ENCODE measurements at places on chromosomes 2 and 18. TPM values are rescaled to one million over a fixed set of nuclear protein-coding genes. Genes with fewer than 3 reads are reported as not detected.
A peak's percentile ranks its signal among the peaks of the same experiment; 100 is the strongest.

- H3K4me1 ChIP-seq = no peaks in the 10 kb centered on the region
- H3K36me3 ChIP-seq = no peaks in the 10 kb centered on the region
- no peaks in the 10 kb centered on the region for H3K27me3 ChIP-seq
- H3K4me3 ChIP-seq = no peak overlapping the region
These were observed 35.6 kb downstream of the PPP3R1 start for GRCh38 chr2:68216454-68217310.

GRCh38 chr18:46322941-46323340 is 218.8 kb downstream of the HAUS1 start:
- H3K27me3 ChIP-seq = no peaks in the 10 kb centered on the region
- no peak overlapping the region for H3K4me3 ChIP-seq
- peak overlapping the region; percentile 33 for H3K27ac ChIP-seq
- H3K36me3 ChIP-seq = no peaks in the 10 kb centered on the region

- H3K36me3 ChIP-seq = no peaks in the 10 kb centered on the region
- H3K4me3 ChIP-seq = no peak overlapping the region
- DNase-seq = peak; percentile 21
These were observed 32.1 kb upstream of the DYNAP start for GRCh38 chr18:54558609-54559585.

DNA sequence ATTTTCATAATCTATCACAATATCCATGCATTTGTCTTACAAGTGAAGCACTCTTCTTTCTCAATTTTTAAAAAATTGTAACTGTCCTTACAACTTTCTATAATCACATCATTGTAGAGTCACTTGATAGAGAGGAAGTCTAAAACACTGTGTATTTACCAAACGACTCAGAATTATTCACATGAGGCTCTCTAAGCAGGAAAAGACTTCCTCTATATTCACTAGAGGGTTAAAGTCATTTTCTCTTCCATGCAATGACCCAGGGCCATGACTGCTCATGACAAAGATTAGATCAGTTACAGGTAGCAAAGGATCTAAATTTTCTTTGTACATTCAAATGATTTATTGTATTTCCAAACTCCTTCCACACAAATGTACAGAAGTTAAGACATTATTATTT is 9.0 kb upstream of the SLC1A4 start:
- H3K36me3 ChIP-seq = no peaks in the 10 kb centered on the region
- no peak for DNase-seq
- H3K27ac ChIP-seq = no peak overlapping the region
- no peaks in the 10 kb centered on the region for H3K4me1 ChIP-seq
- no peak overlapping the region for H3K4me3 ChIP-seq
- H3K27me3 ChIP-seq = no peaks in the 10 kb centered on the region

DNA sequence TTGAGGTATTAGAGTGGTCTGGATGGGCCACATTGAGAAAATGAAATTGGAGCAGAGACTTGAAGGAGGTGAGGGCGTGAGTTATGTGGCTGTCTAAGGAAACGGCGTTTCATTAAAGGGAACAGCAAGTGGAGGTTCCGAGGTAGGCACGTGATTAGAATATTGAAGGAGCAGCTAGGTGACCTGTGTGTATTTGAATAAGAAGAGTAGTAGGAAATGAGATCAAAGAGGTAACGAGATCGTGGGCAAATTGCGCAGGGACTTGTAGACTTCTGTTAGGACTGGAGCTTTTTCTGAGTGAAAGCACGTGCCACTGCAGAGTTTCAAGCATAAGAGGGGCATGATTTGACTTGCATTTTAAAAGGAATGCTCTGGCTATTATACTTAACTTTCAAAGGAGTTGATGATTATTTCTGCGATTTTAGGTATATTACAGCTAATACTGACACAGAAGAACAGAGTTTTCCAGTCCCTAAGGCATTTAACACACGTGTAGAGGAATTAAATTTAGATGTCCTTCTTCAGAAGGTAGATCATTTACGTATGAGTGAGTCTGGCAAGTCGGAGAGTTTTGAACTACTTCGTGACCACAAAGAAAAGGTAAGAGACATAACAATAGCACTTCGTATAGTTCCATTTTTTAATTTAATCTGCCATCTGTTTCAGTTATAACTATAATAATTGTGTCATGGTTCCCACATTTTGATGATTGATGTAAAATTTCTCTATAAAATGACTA is 48.7 kb downstream of the RMDN2 start:
- H3K4me3 ChIP-seq = no peak overlapping the region
- H3K36me3 ChIP-seq = no peaks in the 10 kb centered on the region
- H3K4me1 ChIP-seq = no peaks in the 10 kb centered on the region
- H3K27ac ChIP-seq = no peak overlapping the region
- H3K27me3 ChIP-seq = no peaks in the 10 kb centered on the region
- DNase-seq = no peak

DNA sequence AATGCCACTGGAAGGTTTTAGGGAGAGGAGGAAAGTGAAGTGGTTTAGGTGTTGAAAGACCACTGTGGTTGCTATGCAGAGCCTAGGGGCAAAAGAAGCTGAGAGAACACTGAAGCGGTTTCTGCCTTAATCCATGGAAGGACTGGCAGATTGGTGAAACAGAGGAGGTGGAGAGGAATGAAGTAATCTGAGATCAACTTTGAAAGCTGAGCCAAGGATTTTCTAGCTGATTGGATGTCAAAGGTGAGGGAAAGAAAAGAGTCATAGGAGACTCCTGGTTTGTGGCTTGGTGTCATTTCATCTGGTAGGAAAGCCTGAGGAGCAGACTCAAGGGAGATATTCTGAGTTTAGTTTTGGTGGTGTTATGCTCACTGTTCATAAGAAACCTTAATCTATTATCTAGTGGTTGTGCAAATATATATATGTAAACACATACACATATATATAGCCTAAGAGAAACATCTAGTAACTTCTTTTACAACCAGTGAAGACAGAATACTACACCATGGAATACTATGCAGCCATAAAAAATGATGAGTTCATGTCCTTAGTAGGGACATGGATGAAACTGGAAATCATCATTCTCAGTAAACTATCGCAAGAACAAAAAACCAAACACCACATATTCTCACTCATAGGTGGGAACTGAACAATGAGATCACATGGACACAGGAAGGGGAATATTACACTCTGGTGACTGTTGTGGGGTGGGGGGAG is 134.1 kb upstream of the CREB1 start:
- H3K36me3 ChIP-seq = no peaks in the 10 kb centered on the region
- H3K27ac ChIP-seq = no peak overlapping the region
- peak; percentile 38 for DNase-seq
- H3K27me3 ChIP-seq = no peaks in the 10 kb centered on the region
- H3K4me1 ChIP-seq = peaks cover 41% of the 10 kb centered on the region
- H3K4me3 ChIP-seq = no peak overlapping the region

- no peak for DNase-seq
- no peaks in the 10 kb centered on the region for H3K27me3 ChIP-seq
- H3K4me3 ChIP-seq = no peak overlapping the region
- H3K4me1 ChIP-seq = no peaks in the 10 kb centered on the region
- no peaks in the 10 kb centered on the region for H3K36me3 ChIP-seq
- no peak overlapping the region for H3K27ac ChIP-seq
These were observed 50.5 kb downstream of the MRPL33 start for GRCh38 chr2:27822049-27822448.

GRCh38 chr2:240528406-240529040 is 29.3 kb downstream of the ANKMY1 start:
- no peaks in the 10 kb centered on the region for H3K4me1 ChIP-seq
- no peaks in the 10 kb centered on the region for H3K27me3 ChIP-seq
- H3K27ac ChIP-seq = no peak overlapping the region
- no peak for DNase-seq
- peaks cover 7% of the 10 kb centered on the region for H3K36me3 ChIP-seq

DNA sequence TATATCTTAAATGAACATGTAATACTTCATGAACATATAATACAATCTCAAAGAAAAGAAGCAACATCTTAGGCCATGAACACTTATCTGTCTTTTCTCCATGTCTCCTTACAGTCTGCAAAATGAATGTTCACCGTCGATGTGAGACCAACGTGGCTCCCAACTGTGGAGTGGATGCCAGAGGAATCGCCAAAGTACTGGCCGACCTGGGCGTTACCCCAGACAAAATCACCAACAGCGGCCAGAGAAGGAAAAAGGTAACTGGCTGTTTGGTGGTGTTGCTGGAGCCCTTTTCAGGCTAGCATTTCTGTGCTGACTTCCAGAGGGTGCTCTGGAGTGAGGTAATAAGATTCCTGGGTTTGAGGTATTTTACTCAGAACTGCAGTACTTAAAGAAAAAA is 295.9 kb upstream of the EPAS1 start:
- no peaks in the 10 kb centered on the region for H3K36me3 ChIP-seq
- H3K4me1 ChIP-seq = no peaks in the 10 kb centered on the region
- H3K4me3 ChIP-seq = no peak overlapping the region
- no peak overlapping the region for H3K27ac ChIP-seq

DNA sequence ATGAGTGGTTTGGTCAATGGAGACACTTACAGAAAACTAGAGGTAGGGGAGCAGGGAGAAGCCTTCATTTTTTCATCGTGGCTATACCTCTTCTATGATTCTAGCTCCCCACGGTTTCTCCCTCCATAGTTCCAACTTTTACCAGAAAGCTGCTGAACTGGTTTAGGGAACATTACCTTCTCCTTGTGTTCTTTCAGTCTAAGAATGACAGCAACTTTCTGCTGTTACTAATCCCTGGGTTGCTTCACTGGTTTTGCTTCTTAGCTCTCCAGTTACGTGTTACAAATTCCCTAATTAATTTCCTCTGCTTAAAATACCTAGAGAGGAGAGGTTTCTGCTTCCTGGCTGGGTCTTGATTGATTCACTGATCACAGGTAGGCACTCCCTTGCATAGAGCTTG is 499.9 kb downstream of the SLC4A3 start:
- H3K4me1 ChIP-seq = no peaks in the 10 kb centered on the region
- no peak for DNase-seq
- no peaks in the 10 kb centered on the region for H3K36me3 ChIP-seq
- no peaks in the 10 kb centered on the region for H3K27me3 ChIP-seq
- no peak overlapping the region for H3K27ac ChIP-seq
- H3K4me3 ChIP-seq = no peak overlapping the region

DNA sequence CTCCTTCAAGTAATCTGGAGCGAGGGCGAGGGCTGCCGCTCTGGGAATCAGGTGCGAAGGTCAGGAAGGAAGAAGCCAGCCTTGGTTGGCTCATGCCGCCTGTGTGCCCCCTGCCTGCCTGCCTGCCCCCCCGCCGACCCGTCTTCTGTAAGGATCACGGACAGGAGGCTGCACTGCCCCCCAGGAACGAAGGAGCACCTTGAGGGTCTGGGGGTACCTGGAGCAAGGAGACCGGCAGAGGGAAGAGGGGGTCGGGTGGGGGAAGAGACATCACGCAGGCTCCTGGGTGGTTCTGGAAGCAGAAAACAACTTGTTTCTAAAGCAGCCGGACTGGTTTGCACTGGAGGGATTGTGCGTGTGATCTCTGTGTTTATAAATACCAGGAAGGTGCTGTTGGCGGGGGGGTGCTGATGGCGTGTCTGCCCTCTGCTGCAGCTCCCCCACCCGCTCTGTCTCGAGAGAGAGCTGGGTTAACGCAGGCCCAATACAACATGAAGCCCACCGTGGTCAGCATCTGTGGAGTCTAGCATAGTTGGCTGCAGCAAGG is 1.7 kb downstream of the FOSL2 start:
- no peak for DNase-seq
- peaks cover 42% of the 10 kb centered on the region for H3K27me3 ChIP-seq
- peak overlapping the region; percentile 76 for H3K4me3 ChIP-seq
- no peaks in the 10 kb centered on the region for H3K36me3 ChIP-seq

GRCh38 chr18:12068950-12069320 is 24.7 kb upstream of the ANKRD62 start:
- no peak overlapping the region for H3K27ac ChIP-seq
- H3K27me3 ChIP-seq = no peaks in the 10 kb centered on the region
- no peak overlapping the region for H3K4me3 ChIP-seq
- H3K4me1 ChIP-seq = no peaks in the 10 kb centered on the region
- no peak for DNase-seq

DNA sequence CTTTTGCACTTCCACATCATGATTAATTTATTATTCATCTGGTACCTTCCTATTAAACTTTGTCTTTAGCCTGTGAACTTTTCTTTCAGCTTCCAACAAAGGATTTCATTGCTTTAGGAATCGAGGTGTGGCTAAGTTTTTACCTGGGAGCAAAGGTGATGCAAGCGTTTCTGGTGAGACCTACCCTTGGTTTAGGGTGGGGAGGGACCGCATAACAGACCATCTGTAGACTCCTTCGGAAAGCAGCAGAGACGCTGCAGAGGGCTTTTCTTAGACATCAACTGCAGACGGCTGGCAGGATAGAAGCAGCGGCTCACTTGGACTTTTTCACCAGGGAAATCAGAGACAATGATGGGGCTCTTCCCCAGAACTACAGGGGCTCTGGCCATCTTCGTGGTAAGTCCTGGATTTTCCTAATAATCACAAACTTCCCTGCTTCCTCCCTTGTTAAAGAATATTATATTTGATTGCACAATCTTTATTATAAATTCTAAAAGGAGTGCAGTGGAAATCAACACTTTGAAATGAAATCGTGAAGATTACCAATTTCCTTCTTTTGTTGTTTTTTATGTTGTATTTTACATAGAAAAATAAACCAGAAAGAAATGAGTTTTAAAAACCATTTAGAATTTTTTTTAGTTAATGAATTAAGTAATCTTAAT is at the start of gene DSG3:
Gene DSG3, plus strand, starts transcription at position 212 of the 662 bp plus-strand sequence. Its CDS starts 137 bp downstream, at position 349.
- H3K27ac ChIP-seq = no peak within 1 kb of the TSS
- no peak within 1 kb of the TSS for H3K4me3 ChIP-seq
- H3K4me1 ChIP-seq = no peaks in the 10 kb centered on the region
- DNase-seq = peak; percentile 9

DNA sequence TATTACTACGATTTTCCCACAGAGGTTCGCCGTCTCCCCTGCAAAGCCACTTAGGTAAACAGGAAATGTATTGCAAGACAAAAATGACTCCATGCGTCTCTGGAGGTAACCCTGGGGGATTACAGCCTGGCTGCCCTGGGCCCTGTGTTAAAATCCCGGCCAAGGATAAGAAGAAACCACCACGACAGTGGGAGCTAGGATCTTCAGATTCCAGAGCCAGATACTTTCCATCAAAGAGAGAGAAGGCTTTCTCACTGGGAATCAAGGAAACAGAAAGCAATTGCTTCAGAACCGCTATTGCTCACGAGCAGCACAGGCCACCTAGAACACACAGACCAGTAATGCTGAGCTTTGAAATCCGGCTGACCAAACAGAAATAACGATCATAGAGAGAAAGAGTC is 97.9 kb upstream of the ZNF516 start:
- H3K27me3 ChIP-seq = no peaks in the 10 kb centered on the region
- peak; percentile 15 for DNase-seq
- H3K27ac ChIP-seq = no peak overlapping the region
- no peak overlapping the region for H3K4me3 ChIP-seq

GRCh38 chr2:159650574-159650973 is 34.2 kb upstream of the BAZ2B start:
- no peaks in the 10 kb centered on the region for H3K27me3 ChIP-seq
- peaks cover 3% of the 10 kb centered on the region for H3K36me3 ChIP-seq
- H3K27ac ChIP-seq = no peak overlapping the region
- no peaks in the 10 kb centered on the region for H3K4me1 ChIP-seq
- DNase-seq = no peak
- no peak overlapping the region for H3K4me3 ChIP-seq

The CD207 gene
- total RNA-seq = not detected

The FLACC1 gene
- not detected for total RNA-seq

The SLC40A1 gene
- not detected for total RNA-seq

The SERPINB8 gene
- 0.34 TPM for total RNA-seq

The NDC80 gene
- 69.3 TPM for total RNA-seq

The DLX1 gene
- total RNA-seq = not detected

The RGPD4 gene
- 0.06 TPM for total RNA-seq

The BOK gene
- total RNA-seq = 2.0 TPM

The ABCB11 gene
- 0.09 TPM for total RNA-seq

The PRR30 gene
- total RNA-seq = not detected

The MIB1 gene
- 112 TPM for total RNA-seq

The SERPINB11 gene
- total RNA-seq = not detected

The IL1RL1 gene
- total RNA-seq = not detected

The VIL1 gene
- total RNA-seq = not detected

The UGT1A10 gene
- not detected for total RNA-seq

The KANSL3 gene
- 32.9 TPM for total RNA-seq

The SPATA3 gene
- not detected for total RNA-seq

Data from neural progenitor cell (in vitro differentiated cells).